GM12892 (cell line): ENCODE measurements at places on chromosomes 11 and 22.
A peak's percentile ranks its signal among the peaks of the same experiment; 100 is the strongest.

GRCh38 chr22:25447067-25447685 lies 117.3 kb upstream of the GRK3 start:
- no peak for DNase-seq

GRCh38 chr11:7574491-7575130 lies 60.8 kb downstream of the PPFIBP2 start:
- DNase-seq = no peak

GRCh38 chr11:69003866-69004367 lies 9.1 kb downstream of the MRGPRF start:
- peak; percentile 11 for DNase-seq

GRCh38 chr11:121538054-121538453 lies 85.3 kb upstream of the SORL1-AS1 start:
- no peak for DNase-seq

GRCh38 chr11:61147791-61148620 lies 13.2 kb downstream of the VPS37C start:
- DNase-seq = no peak

GRCh38 chr22:46628756-46629155 lies 8.6 kb downstream of the GRAMD4 start:
- DNase-seq = no peak

GRCh38 chr11:129249351-129249750 lies 57.2 kb upstream of the ARHGAP32 start:
- no peak for DNase-seq

DNA sequence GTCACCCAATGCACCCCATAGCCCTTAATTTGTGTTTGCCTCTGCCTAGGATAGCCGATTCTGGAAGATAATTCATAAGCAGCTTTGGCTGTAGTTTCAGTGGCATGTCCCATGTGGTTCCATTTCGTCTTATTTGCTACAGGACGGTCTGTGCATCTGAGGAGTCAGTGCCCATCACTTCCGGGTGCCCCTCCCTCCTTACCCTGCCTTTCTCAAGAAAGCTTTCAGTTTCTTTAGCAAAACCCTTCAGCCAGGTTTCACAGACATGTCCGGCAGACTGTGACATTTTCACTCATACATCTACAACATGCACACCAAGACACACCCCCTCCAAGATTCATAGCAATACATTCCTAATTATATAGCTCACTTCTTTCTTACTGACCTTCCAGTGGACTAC lies 14.3 kb downstream of the TP53AIP1 start:
- peak; percentile 59 for DNase-seq

GRCh38 chr11:48107188-48107704 lies 109.4 kb upstream of the OR4B1 start:
- peak; percentile 34 for DNase-seq

- DNase-seq = no peak
Measured at GRCh38 chr11:13205486-13205885, 72.1 kb upstream of the BMAL1 start.

DNA sequence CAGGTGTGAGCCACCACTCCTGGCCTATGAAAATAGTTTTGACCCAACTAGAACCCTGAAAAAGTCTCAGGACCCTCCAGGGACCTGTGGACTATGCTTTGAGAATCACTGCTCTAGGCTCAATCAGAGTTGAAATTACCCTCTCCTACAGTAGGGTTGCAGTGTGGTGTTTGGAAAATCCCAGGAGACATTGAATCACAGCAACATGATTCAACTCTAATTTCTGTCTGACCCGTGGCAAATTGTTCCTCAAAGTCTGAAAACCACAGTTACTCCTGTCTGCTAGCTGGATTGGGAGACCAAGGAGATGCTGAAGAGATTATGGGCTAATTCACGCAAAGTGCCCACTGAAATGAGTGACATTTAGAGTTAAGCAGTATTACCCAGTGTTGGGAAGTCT lies 5.4 kb upstream of the MTMR3 start:
- no peak for DNase-seq
